ENCODE measurements at places on chromosomes 12 and 14.
A peak's percentile ranks its signal among the peaks of the same experiment; 100 is the strongest.

GRCh38 chr14:31000629-31001338, 24.7 kb upstream of the AP4S1 start:
- no peak for DNase-seq

- DNase-seq: no peak
Observed at GRCh38 chr12:107223821-107224220, 130.5 kb upstream of the CRY1 start.

DNA sequence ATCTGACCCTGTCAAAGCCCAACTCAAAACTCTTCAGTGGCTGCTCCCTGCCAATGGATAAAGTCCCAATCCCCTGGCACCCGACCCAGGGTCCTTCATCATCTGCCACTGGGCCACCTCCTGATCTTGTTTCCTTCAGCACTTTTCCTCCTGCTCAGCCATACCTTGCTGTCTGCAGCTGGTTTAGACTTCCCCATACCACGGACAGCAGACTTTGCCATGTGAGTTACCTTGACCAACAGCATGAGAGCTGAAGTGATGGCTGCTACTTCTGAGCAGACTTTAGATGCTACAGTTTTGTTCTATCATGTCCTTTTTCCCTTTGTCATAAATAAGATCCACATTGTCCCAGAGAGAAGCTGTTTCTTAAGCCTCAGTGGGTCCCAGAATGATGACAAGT, 33.3 kb upstream of the STON2 start:
- DNase-seq: no peak

DNA sequence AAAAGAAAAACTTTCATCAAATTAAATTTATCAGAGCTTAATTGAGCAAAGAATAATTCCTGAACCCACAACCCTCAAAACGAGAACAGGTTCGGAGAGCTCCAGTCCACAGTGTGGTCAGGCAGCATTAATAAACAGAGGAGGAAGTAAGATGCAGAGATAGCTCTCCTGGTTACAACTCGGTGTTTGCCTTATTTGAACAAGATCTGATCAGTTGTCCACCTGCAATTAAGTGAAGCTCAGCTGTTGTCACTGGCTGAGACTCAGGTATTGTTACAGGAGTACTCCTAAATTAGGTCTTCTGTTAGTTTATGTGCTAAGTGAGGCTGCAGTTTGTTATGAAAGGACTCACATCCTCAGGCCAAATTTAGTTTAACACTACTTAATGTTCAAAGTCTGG, 451.4 kb upstream of the PDE3A start:
- DNase-seq: no peak

- DNase-seq: no peak
Observed at GRCh38 chr14:95248432-95248831, 71.3 kb downstream of the CLMN start.

DNA sequence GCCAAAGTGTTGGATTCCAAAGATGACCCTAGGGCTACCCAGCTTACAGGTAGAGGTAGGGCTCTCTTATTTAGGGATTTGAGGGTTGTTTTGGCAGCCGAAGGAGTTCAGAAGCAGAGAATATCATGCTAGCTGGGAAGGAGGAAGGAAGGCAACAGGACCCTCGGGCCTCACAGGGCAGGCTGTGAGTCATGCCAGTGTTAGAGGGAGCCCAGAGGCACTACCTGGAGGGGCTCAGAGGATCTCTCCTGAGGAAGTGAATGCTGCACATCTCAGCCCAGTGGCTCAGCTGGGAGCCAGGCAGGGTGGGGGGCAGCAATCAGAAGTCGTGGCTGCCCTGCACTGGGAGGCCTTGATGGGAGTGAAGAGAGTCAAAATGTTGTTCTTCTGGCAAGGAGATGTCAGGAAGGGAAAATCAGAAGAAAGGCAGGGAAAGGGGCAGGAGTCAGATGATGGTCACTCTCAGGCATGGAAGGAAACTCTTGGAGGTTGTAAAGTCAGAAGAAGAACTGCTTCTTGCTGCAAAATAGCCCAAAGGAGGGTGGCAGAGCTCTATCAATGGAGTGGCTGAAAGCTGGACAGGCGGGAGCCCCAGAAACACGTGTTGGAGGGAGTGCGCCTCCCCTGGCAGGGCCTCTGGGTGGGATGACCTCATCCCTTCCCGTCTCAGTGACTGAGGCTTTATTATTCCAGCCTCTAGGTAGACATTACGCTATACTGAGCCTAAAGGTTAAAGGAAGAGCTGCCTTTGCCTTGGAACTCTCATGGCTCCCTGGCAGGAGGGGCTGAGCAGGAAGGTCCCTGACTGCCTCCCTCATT, 141.3 kb downstream of the SMOC1 start:
- DNase-seq: no peak

DNA sequence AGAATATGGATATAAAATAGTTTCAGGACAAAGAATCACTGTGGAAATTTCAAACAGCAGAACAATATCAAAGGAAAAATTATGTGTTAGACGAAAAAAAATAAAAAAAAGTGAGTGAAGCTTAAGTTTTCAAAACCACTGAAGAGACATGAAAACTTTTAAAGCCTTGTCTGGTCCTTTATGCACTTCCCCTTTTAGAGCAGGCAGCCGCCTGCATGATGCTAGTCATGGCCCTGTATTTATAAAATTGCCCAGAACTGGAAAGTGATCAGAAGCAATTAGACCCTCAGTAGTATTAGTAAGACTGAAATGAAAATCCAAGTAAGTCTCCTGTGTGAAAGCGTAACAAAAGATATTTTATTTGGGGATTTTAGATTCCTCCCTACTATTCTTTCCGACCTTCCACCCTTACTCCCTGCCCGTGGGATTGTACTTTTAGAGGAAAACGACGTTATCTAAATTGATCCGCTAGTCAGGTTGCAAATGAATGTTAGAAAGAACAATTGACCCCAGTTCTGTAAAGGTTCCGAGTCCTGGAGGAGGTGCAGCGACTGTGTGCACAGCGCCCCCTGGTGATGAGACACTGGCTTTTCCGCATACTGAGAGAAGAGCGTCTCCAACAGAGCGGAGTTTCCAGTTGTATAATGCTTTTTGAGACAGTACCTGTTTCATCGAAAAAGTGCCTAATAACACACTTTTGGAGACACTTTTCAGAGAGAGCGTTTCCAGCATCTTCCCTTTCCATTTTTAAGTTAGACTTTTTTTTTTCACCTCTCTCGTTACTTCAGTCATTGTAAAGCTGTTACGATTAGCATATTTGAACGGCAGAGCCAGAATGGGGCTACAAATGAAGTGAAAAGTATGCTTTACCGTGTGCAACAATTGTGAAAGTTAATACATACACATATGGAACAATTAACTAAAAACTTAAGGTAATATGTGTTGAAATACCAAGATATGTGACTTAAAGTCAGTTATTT, 12.4 kb downstream of the MGST1 start:
- DNase-seq: peak; percentile 43

DNA sequence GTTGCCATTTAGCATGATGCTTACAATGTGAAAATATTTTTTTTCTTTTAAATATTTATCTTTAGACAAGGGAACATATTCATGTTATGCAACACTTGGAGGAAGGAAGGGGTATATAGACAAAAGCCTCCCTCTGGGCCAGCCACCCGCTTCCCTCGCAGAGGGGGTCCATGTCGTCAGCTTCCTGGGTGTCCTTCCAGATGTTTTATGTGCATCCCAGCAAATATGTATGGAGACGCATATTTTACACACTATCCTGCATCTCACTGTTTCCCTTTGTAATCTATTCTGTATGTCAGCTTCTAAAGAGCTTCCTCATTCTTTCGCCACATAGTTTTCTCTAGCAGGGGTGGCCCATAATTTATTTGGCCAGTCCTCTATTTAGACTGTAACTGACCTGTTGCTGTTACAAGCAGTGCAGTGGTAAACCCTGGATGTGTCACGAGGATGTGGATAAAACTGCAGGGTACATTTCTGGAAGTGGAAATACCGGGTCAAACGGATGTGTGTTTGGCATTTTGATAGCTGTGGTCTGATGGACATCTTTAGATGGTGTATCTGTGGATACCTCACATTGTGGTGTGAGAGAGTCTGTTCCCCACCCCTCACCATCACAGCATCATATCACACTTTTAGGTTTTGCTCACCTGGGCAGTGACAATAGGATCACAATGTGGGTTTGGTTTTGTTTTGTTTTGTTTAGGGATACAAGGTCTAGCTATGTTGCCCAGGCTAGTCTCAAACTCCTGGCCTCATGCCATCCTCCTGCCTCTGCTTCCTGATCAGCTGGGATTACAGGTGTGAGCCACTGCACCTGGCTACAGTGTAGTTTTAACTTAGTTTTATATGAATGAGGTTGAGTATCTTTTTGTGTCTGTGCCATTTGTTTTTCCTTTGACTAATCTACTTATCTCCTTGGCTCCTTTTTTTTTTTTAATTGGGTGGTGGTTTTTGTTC, 31.6 kb downstream of the FAM222A start:
- DNase-seq: no peak

DNA sequence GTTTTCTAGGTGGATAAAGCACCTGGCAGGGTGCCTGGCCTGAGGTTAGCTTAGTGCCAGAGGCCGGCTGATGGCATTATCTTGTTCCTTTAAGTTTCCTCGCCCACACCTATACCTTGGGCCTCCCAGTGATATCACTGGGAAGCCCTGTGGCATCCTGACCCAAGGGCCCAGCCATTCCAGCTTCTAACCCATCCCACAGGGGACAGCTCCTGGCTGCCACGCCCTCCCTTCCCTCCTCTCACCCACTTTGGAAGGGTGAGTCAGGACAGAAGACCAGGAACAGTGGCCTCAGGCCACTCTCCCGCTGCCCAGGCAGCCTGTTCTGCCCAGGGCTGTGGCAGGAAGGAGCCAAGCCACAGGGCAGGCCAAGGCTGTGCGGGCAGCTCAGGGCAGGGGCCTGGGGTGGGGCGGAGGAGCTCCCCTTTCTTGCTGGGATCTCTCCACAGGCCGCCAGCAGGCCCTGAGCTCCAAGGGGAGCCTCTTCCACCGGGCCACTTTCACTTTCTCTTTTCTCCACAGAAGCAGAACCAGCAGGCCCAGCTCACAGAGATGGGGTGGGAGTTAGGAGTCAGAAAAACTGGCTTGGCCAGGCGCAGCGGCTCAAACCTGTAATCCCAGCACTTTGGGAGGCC, 75.1 kb downstream of the IRF2BPL start:
- no peak for DNase-seq

DNA sequence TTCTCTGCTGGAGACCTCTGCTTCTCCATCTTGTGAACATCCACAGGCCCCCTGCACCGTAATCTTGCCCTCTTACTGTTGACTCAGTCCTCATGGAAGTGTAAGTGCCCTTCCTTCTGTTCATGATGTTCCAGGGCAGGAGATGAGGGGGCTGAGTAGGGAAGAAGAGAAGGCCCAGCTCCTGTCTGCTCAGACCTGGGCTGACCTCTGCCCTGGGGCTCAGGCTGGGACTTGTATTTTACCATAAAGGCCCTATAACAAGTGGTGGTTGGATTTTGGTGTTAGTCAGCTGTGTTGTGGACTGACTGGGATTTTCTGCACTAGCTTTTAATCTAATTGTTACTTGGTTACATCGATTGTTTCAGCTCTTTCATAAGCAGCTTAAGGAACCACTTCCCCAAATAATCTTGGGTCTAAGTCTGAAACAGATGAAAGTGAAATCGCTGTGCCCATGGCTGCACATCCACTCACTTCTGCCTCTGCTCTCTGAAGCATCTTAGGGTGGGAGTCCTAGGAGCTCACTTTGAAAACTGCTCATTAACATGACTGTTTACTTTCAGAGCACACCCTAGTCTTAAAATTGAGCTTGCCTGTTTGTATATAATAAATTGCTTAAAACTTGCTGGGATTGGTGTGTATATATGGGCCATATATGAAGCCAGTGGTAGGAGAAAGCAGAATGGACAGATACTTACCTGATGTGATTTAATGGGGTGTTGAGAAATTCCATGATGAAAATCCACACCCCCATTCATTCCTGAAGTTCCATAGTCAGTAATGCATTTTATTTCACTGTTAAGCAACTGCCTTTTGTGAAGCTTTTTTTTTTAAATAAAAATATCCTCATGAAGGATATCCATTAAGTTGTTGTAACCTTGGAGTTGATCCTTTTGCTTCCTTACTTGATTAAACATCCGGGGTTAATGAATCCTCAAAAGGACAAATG, 17.7 kb downstream of the C12orf71 start:
- DNase-seq: no peak

DNA sequence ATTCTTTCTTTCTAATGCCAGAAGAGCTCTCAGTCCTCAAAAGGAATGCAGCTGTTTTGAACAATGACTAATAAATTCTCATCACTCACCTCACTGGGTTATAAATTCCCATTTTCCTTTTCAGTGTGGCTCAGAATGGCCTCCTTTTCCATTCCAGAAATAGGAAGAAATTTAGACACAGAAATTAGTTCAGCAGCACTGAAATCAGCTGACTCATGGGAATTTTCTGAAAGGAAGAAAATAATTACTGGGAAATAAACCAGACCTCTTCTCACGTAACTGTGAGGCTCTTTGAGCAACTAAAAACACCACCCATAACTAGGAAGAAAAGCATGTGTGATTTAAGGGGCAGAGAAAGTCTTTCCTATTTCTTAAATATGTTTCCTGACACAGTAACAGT, 23.8 kb downstream of the CD163 start:
- no peak for DNase-seq

- DNase-seq: no peak
Observed at GRCh38 chr14:87434011-87434410, 559.0 kb downstream of the GALC start.

DNA sequence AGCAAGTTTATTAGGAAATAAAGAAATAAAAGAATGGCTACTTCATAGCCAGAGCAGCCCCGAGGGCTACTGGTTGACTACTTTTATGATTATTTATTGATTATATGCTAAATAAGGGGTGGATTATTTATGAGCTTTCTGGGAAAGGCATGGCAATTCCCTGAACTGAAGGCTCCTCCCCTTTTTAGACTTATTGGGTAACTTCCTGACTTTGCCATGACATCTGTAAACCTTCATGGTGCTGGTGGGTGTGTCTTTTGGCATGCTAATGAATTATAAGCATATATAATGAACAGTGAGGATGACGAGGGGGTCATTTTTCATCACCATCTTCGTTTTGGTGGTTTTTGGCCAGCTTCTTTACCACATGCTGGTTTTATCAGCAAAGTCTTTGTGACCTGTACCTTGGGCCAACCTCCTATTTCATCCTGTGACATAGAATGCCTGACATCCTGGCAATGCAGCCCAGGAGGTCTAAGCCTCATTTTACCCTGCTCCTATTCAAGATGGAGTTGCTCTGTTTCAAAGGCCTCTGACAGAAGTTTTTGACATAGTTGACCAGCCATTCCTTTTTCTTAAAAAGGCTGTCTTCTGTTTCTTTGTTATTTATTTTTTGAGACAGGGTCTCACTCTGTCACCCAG, 11.1 kb upstream of the PTGES3 start:
- no peak for DNase-seq

DNA sequence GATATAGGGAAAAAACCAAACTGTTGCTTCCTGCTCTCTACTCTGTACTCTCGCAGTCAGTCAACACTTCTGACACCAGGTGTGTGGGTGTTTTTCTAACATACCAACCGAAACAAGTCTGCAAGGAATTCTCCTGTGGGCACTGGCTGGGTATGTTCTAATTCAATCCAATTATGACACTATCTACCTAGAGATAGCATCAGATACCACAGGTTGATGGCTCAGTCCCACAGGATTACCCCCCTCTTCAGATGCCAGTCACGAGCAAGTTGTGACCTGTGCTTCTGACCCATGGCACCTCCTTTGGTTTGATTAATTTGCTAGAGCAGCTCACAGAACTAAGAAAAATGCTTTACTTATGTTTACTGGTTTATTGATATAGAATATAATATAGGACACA, 78.3 kb downstream of the DYRK2 start:
- DNase-seq: no peak

- DNase-seq: no peak
Observed at GRCh38 chr14:99100497-99101270, 171.3 kb downstream of the BCL11B start.

GRCh38 chr12:122467983-122468382, 32.7 kb downstream of the ZCCHC8 start:
- DNase-seq: no peak

GRCh38 chr14:68015356-68016254, 196.0 kb downstream of the RAD51B start:
- DNase-seq: no peak
